ENCODE measurements at places on chromosomes 2 and 18.

DNA sequence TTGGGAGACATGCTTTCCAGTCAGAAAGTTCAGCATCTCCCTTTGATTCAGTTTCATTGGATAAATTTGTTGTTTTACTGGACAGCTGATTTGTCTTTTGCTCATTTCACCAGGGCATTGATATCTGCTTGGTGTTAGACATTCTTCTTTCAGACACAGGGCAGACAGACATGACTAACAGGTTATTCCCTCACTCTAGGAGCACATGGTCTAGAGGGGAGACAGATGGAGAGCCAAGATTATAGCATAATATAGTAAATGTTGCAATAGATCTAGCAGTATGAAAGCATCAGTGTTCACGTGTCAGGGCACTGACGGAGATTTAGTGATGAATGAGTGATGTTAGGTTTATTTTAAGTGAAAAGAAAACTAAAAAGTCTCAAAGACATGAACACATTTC is 187.0 kb upstream of the CYRIA start:
- no peak for DNase-seq

GRCh38 chr2:65275141-65275915 is 47.7 kb downstream of the ACTR2 start:
- DNase-seq, result no peak

DNA sequence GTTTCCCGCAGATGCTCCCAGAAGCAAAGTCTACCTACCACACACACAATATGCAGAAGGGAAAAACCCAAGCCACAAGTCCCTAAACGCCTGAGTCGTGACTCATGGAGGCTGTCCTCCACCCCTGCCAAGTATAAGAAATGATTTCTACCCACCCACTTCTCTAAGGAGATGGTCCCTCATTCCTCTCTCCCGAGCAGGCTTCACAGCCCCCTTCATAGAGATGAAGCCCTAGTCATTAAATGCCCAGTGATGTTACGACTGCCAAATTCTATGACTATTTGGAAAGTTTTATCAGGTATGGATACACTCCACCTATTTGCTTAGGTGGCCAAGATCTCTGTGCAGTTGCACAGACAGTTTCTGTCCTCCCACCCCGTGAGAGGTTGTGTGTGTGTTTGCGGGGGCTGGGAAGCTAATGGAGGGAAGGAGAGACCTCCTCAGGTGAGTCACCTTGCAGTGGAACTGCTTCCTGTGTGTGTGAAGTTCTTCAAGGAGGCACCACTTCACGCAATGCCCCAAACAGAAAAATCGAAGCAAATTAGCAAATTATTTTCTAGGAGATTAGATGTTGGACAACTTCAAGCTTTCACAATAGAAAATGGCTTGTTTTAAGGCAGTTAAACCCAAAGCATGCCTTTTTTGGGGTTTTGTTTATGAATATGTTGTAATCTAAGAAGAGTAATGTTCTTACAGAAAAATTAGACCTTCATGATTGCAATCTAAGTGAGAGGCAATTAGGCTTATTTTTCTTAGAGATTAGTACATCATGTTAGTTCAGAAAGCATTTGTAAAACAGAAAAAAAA is 175.2 kb downstream of the TGIF1 start:
- no peak for DNase-seq

DNA sequence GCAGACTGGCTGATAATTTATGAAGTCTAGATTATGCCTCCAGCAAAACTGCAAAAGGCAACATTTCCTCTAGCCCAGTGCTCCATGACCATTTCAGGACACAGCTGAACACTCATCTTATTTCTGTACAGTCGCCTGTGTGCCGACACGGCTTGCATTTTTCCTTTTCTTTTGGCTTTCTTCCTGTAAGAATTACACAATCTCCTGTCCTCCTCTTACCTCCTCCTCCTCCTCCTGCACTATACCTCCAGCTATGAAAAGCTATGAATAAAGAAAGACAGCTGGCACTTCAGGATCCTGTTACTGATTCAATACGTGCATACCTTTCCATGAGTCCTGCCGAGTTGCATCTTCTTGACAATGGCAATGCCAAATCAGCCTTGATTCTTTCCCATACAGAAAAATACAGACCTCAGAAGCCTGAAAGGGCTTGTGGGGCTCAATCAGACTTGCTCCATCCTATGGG is 32.2 kb upstream of the TRIB2 start:
- DNase-seq, result no peak

- DNase-seq, result no peak
Observed at GRCh38 chr2:44101246-44101645, 67.4 kb upstream of the PPM1B start.

DNA sequence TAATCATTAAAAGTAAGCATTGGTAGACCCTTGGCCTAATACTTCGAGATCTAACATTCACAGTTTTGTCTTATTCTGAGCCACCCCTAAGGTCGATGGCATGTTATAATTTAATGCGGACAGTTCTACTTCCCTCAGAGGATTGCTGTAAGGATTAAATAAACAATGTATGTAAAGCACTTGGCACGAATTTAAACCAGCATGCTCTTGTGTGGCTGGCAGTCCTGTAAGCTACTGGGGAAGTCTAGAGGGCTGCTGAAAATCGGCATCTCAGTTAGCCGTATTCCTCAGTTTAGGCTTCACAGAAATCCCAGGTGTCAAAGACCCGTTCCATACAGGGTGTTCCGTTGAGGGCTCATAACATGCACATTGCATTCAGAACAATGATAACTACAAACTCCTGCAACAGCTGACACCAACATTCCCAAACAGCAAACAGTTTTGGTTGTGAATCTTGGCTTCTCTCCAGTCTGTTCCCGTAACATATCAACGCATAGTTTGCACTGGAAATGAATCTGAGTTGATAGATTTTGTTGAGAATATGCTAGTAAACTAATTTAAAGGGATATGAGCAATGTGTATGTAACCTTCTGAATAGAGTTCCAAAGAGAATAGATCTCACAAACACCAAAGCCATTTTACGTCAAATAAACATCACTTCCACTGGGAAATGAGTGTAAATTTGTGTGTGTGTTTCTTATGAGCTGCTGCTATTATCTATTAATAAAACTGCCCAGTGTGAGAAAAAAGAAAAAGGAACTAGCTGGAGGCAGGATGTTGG is 52.2 kb upstream of the ACKR3 start:
- DNase-seq, result no peak

- DNase-seq, result no peak
Observed at GRCh38 chr2:136653861-136654260, 111.5 kb upstream of the THSD7B start.

- DNase-seq, result no peak
Observed at GRCh38 chr2:120748310-120748709, 12.6 kb downstream of the GLI2 start.

DNA sequence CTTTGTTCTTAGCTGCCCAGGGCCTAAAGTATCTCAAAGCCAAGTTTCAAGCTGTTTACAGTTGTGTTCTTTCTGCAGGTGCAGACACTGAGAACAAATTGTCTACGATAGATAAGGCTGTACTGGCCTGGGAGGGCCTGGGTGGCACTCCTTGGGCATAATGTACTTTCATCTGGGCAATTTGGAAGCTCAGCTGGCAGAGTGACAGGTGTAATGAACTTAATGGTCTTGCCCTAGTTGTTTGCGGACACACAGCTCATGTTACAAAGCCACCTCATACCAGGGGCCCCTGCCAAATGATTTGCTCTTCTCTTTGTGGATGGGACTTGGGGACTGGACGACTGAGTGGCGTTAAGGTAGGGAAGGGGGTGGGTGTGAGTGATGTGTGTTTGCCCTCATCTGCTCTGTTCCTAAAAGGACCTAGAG is 4.3 kb downstream of the LDLRAD4 start:
- DNase-seq, result peak; percentile 40

GRCh38 chr2:79929624-79930023 is 374.9 kb downstream of the LRRTM1 start:
- DNase-seq, result no peak

DNA sequence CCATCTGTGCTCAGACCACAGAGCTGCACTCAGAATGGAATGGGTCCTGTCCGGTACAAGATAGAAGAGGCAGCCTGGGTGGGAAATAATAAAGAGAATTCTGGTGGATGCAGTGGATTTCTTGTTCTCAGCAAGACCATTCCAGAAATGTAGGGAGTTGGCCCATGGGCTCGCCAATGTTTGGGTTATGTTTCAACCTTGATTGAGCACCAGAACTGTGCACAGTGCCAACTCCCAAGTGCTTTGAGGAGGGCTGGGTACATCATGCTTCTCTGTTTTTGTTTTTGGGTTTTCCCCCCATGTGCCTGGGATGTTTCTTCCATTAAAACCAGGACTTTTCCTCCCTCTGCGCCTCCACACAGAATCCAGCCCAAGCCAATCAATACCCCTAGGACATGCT is 304.1 kb downstream of the TNS1 start:
- no peak for DNase-seq

GRCh38 chr2:205411558-205411957 is 270.7 kb upstream of the NRP2 start:
- DNase-seq, result no peak

- no peak for DNase-seq
Observed at GRCh38 chr18:76528477-76529432, 33.7 kb upstream of the ZNF516 start.

DNA sequence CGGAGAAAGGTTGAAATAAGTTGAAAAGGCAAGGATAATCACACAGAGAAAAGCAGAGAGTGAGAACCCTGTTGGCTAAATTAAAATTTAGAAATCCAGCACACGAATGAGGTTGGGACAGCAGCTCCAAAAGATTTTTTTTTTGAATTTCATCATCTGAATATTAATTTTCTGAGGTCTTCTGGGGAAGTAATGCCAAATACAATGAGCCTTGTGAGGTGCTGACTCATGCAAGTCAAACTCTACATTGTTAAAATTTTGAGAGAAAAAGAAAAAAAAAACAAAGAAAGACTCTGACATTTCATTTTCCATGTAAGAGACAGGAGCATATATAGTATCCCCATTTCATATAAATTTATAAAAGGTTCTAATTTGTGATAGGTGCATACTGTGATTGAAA is 614.2 kb upstream of the CDH2 start:
- DNase-seq, result no peak

DNA sequence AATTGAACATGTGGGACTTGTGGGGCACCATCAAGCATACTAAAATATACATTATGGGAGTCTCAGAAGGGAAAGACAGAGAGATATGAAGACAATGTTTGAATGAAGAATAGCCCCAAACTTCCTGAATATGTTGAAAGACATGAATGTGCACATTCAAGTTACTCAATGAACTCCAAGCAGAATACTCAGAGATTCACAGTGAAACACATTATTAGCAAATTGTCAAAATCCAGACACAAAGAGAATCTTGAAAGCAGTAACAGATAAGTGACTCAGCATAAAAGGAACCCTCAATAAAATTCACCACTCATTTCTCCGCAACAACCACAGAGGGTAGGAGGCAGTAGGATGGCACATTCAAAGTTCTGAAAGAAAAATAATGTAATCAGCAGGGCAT is 8.8 kb downstream of the C2orf92 start:
- no peak for DNase-seq

- DNase-seq, result no peak
Observed at GRCh38 chr18:12659904-12660605, 2.1 kb upstream of the SPIRE1 start.

DNA sequence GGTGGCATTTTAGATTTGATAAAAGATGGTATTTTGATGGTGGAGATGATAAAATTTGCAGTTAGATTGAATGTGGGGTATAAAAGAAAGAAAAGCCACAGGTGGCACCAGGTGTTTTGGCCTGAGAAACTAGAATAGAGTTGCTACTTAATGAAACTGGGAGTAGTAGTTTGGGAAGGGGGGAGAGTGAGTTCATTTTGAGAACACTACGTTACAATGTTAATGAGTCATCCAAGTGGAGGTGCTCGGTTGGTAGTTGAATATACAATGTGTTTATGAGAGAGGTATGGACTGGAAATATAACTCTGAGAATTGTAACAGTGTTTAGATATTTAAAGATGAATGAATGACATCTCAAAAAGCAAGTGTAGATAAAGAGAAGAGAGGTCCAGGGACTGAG is 26.4 kb downstream of the EPG5 start:
- no peak for DNase-seq

DNA sequence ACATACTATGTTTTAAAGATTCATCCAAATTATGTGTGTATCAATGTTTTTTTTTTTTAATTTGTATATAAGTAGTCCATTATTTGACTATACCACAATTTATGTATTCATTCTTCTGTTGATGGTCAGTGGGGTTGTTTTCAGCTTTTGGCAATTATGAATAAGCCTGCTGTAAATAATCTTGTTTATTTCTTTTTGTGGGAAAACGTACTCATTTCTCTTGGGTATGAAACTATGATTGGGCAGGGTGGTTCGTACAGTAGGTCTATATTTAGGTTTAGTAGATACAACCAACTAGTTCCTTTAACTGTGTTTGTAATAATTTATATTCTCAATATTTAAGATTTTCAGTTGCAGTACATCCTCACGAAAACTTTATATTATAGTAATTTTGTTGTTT is 329.2 kb downstream of the LPIN1 start:
- no peak for DNase-seq

DNA sequence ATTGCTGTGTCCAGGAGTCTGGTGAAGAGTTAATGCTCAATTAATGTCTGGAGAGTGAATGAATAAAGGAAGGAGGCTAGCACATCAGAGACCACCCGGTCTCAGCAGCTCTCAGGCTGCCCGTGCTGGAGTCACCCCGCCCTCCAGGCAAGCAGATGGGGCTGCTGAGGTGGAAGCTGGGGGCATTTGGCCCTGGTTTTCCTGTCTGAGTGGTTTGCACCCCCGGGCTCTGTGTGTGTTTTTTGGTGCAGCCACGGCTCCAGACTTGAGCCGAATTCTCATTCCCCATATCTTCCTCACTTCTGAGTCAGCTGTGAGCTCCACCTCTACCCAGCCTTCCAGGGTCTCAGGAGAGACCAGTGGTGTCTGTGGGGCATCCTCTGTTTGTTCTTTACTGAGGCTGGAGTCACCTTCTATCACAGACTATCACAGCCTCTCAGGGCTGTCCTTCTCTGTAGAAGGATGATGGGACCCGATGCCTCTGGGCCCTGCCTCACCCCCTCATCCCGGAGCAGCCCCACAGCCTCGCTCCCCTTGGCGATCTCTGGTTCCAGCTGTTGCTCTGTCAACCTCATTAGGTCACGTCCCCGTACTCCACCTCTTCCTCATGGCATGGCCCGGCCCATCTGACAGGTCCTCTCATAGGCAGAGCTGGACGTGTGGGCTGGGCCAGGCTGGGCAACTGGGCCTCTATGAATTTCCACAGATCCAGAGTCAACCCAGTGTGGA is 60.8 kb downstream of the HS1BP3 start:
- no peak for DNase-seq

- DNase-seq, result no peak
Observed at GRCh38 chr2:68044099-68044498, 18.7 kb downstream of the C1D start.
